IPS DF 6.9 (cell line): ENCODE measurements at places on chromosomes 12 and 14.

DNA sequence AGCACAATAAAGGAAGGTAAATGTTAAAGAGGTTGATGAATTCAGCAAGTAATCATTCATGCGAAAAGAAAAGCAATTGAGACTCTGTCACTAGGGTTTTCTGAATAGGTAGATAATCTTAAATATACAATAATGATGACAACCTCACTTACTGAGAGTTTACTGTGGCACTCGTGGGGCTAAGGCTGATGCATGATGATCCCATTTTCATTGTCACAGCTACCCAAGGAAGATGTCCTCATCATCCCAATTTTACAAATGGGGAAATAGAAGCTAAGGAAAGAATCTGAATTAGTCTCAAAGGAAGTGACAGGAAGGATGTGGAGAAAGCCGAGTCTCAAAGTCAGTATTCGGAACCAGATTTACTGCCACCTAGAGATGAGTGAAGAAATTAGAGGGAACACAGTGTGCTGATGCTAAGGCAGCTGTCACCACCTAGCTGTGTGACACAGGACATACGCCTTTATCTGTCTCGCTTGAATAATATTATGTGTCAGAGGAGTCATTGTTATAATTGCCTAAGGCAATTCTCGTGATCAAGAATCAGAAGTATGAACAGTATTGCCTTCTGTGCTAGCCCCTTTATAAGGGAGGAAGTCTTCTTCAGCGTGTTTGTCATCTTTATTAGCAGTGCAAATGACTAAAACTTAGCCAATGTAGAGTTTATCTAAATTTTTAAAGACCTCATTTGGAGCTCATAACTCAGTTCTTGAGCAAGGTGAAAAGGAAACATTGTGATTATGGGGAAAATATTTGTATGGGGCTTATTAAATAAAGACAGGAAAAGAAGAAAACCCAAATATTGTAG lies 63.2 kb downstream of the ERGIC2 start:
- peak; percentile 52 for DNase-seq
- no peaks in the 10 kb centered on the region for H3K36me3 ChIP-seq
- no peaks in the 10 kb centered on the region for H3K27me3 ChIP-seq
- H3K27ac ChIP-seq = no peak overlapping the region
- no peaks in the 10 kb centered on the region for H3K4me1 ChIP-seq
- no peak overlapping the region for H3K4me3 ChIP-seq

DNA sequence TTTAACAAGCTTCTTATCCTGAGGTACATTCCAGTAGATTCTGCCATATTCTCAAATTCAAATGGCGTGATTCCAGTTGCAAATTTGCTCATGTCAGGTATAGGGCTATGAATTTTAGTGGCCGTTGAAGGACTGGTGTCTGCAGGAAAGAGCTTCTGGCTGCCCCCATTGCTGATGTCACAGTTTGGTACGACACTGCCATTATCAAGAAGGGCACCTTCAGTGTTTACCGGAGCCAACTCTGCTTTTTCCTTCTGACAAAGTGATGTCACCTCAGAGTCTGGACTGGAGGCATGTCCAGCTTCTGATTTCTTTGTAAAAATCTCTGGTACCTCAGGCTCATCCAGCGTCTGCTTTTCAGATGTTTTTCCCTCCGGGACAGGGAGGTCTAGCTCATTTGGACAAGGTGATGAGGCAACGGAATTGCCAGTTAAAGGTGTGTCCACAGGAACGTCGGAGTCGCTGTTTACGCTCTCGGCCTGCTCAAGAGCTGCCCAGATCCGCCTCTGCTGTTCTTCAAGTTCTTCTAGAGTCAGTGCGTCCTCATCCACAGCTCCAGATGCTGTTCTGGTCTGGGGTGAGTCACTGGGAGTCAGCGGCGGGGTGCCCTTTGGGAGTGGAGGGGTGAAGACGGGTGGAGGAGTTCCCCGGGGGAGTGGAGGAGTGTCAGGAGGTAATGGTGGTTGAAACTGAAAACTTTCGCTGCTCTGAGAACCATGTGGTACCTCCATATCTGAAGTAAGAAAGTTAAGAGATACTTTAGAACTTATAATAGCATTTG lies 27.0 kb downstream of the ZCCHC8 start:
- no peak overlapping the region for H3K27ac ChIP-seq
- H3K4me3 ChIP-seq = no peak overlapping the region
- H3K27me3 ChIP-seq = no peaks in the 10 kb centered on the region

- no peak overlapping the region for H3K4me3 ChIP-seq
- no peak for DNase-seq
Measured at GRCh38 chr12:2785017-2785416, 9.8 kb upstream of the FKBP4 start.

DNA sequence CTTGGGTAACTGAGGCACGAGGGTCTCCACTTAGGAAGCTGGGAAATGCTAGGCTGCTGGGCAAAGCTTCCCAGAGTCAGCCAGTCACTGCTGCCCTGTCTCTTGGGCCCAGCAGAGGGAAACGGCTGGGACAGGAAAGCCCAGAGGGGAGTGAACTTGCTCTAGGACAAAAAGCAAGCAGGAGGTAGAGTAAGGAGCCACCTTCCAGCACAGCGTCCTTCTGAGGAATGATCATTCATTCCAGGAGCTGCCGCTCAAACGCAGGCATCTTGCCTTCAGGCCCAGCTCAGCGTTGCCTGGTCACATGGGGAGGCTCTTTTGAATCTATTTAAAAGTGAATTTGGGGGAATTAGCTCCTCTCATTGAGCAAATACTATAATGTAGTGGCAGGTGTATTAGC lies 118.6 kb downstream of the CRACR2A start:
- H3K4me3 ChIP-seq = no peak overlapping the region
- no peaks in the 10 kb centered on the region for H3K4me1 ChIP-seq
